ENCODE measurements at places on chromosomes 7 and 10.
A peak's percentile ranks its signal among the peaks of the same experiment; 100 is the strongest.

GRCh38 chr7:323410-323809, 33.4 kb downstream of the FOXL3 start:
- no peak for DNase-seq

DNA sequence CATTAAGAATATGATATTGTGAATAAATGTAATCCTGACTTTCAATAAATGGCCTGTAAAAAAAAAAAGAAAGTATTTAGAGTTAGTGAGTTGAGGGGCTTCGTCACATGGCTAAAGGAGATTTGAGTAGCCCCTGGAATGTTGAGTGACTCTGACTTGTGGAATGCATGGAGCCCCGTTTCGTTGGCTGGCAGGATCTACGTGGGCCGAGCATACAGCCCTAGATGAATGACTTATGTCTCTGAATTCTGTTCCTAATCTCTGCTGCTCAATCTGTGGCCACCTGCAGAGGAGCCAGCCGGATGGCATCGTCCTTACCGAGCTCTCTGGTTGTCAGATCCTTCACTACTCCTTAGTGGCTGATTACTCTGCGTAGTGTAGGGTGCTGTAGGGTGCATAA, 155.7 kb downstream of the MGMT start:
- no peak for DNase-seq

- DNase-seq: no peak
These were observed 7.2 kb upstream of the PSAP start for GRCh38 chr10:71857934-71858890.

DNA sequence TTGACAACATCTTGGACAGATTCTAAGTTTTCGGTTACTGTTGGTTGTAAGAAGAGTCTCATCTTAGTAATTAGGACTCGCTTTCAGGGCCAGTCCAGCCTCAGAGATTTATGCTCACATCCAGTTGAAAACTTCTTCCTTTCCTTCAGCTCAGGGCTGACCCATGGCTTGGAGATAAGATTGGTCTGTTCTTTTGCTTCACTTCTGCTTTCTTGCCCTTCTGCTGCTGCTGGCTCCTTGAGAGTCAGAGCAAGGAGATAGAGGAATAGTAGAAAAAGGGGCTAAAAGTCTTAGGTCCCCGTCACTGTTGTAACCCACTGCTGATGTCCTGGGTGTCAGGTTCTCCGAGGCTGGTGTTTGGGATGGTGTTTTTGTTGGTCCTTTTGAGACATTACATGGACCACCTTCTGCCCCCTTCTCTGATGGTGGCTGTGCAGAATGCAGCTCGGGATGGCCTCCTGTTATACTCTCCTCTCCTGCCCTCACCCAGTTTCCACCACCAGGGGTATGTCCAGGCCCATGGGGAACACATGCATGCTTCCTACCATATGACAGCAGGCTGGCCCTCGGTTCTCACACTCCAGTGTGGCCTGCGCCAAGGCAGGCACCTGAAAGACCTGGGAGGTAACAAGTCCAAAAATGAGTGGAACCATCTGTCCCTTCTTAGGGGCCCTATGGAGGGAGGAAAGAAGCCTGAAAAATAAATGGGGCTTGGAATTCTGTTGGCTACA, 67.8 kb upstream of the PCBD1 start:
- no peak for DNase-seq

DNA sequence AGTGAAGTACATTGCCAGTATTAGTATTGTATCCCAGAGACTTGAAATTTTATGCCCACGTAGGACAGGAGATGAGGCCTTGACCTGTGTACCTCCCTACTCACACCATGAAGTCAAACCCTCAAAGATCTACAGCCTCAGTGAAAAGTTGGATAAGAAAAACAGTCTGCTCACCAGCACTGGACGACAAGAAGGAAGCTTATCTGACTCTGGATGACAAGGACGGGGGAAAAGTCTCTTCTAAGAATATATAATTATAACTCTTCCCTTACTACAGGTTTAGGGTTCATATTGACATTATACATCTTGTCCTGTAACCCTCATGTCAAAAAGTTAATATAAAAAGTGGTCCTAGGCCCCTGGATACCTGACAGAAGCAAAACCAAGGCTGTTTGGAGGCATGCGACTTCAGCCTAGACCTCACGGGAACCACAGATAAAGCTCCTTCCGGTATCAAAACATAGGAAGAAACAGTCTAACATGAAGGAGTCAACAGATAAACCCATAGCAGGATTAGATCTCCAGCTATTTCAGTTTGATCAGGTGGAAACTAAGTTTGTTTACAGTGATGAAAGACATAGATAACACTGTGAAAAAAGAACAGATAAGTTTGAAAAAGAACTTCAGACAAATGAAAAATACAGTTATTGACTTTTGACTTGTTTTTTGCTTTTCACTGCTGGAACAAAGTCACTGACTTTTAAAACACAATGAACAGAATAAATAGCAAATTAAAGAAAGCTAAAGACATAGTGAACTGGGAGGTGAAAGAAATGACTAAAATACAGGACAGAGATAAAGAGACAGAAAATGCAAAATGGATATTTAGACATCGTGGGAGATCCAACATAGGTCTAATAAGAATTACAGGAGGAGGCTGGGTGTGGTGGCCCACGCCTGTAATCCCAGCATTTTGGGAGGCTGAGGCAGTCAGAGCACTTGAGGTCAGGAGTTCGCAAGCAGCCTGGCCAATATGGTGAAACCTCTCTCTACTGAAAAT, 145.9 kb downstream of the PHTF2 start:
- DNase-seq: no peak

DNA sequence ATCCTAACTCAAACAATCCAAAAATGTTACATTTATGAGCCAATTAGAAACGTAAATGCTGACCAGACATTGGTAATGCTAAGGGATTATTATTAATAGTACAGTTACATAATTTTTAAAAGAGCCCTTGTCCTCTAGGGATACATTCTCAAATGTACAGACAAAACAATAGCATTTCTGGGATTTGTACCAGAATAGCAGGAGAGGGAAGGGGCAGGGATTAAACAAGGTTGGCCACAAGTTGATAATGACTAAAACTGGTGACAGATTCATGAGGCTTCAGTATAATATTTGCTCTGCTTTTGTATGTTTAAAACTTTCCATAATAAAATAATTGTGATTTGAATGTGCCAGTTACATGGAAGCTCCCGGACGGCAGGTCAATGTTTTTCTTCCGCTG, 27.0 kb downstream of the HSPA12A start:
- no peak for DNase-seq

DNA sequence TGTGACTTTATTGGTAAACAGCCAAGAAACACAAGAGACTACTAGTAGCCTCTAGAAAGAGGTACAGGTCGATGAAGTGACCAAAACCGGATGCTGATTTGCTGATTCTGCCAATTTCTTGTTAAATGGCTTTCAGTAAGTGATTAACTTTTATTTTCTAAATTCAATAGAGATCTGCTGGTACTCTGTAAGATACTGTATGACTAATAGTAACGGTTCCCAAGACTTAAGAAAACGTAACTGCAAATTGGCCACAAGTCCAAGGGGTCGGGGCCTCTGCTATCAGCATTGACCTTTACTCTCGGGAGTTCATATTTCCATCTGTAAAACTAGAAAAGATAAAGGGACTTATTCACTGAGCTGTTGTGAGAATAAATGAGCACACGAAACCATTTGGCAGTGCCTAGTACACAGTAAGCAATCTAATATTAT, 1.4 kb downstream of the FAM3C start:
- peak; percentile 35 for DNase-seq

GRCh38 chr10:47062441-47063200, 151.4 kb downstream of the PTPN20 start:
- DNase-seq: peak; percentile 50

DNA sequence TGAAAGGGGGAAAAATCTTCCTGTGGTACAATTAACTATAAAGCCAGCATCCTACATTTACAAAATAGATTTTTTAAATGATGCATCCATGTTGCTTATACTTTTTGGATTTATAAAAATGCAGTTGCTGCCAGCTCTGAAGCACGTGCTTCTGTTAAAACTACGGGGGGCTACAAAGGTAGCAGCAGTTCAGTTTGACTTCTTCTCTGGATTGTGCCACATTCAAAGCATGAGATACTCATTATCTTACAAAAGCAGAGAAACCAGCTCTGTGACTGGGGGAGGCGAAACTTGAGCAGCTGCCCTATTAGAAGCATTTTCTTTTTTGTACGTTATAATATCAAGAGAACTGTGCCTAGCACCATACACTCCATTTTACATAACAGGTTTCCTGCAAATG, 31.1 kb downstream of the NEUROD6 start:
- DNase-seq: no peak

- peak; percentile 23 for DNase-seq
These were observed at the start of gene INA for GRCh38 chr10:103276896-103277712. INA (plus strand) TSS chr10:103277138; CDS start chr10:103277212, 74 bp downstream.

DNA sequence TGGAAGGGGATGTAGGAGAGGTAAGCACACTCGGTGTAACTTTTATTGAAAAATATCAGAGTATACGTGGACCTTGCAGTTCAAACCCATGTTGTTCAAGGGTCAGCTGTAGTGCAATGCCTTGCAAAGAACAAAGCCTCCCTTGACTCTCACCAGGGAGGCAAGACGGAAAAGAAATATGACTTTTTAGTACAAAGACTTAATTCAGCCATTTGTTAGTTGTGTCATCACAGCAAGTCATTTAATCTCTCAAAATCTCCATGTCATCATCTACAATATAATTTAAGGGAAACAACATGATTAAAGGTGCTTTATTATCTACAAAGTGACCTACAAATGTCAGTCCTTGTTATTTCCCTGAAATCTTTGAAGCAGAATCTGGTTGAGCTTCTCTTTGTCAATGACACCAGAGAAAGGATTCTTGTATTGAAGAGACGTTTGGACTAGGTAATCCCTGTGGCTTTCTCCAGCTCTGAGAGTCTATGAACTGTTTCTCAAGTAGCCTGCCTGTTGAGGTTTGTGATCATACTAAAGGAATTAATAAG, 502.8 kb downstream of the REEP3 start:
- no peak for DNase-seq

DNA sequence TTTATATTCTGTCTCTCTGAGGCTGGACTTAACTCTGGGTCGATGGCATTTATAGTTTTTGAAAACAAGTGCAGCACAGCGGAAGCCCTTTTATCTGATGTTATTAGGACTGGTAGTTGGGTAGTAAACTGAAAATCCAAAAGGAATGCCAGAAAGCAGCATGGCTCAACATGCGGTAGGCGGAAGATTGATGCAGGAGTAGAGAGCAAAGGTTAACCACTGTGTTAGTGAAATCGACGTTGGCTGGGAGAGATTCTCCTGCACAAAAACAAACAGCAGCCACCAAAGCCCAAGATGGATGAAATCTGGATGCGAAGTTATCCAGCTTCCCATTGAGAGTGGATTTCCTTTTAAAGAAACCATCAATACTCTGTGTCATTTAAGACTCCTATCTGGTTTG, 54.5 kb upstream of the EMX2 start:
- no peak for DNase-seq

DNA sequence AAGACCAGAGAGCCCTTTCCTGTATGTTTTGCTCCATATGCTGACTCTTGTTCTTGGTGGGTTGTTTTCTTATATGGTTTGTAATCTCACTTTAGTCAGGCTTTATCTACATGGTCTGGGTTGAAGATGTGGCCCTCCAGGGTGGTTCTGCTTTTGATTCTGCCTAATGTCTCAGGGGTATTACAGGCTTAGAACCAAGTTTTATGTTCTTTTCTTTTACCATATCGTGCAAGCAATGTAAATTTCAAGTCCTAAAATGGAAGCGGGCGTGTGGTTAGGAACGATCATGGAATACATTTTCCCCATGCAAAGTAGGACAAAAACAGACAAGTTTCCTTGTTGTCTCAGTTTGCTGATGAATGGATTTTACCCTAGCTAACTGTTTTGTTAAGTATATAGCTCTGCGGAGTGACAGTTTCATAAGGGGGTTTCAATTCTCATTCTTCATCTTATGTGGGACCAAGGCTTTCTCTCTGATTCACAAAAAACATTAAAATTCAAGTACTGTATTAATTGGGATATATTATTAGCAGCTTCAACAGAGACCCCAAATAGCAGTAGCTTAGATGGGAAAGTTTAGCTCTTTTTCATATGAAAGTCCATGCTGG, 58.7 kb downstream of the MTURN start:
- no peak for DNase-seq

DNA sequence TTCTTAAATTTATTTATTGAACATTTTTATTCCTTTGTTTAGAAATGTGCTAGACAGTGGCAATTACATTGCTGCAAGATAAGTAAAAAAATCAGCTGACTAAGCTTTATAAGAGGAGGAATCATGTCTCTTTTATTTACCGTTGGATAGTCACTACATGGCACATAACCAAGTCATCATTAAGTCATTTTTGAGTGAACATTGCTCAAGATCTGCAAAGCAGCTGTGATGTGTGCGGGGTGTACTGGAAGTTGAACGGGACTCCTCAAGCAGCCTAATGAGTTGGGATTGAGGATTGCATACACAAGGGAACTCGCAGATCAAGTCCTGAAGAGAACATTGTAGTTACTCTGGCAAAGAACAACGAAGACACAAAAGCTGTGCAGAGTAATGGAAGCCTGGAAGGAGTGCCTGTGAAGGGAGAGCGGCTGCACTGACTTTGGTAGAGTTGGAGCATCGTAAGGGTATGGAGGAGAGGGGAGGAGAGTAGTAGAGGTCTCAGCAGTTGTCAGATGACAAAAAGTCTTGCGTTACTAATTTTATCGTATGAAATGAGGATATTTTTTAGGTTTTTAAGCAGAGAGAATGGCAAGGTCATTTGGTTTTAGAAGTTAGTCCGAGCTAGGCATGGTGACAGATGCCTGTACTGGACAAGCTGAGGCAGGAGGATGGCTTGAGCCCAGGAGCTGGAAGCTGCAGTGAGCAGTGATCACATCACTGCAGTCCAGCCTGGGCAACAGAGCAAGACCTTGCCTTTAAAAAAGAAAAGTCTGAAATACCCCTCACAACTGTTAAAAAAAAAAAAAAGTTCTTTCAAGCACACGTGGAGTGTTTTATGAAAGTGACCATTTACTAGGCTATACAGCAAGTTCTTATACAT, 95.1 kb downstream of the BMPR1A start:
- DNase-seq: peak; percentile 88

DNA sequence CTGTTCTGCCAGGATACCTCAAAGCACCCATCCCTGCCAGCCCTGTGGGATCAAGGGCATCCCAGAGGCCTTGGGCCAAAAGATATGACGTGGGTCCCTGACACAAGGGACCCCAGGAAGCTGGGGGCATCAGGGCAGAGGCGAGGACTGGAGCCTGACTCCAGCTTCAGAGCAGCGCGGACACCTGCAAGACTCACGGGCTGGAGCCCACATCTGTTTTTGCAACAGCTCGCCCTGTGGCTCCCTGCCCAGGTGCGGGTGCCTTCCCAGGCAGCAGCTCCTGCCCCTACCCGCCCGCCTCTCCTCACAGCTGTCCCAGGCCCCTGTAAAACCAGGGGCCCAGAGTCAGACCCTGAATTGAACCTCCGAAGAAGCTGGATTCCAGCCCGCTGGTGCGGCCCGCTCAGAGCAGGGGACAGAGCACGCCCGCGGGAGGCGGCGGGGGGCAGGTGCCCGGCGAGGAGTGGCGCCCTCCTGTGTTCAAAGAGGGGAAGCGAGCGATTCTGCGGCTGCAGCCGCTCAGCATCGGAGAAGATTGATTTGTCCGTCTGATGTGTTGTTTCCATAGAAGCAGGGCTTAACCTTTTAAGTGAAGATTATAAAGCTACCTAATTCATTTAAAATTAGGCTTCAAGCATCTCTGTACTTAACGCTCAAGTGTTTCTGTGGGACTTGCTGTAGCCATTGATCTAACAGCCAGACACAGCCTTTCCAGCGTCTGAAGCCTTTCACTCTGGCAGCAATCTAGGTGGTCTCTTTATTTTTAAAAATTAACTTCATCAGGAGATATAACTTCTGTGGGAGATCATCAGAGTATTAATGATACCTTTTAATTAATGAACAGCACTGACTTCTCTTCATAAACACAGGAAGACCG, 88.4 kb downstream of the BEND7 start:
- peak; percentile 38 for DNase-seq

GRCh38 chr7:86949052-86949778, 110.2 kb downstream of the ELAPOR2 start:
- no peak for DNase-seq

All from cardiac fibroblast (primary cell).